ENCODE measurements at places on chromosomes 16 and 17.
A peak's percentile ranks its signal among the peaks of the same experiment; 100 is the strongest.

- no peak for DNase-seq
Observed at GRCh38 chr17:39705786-39706348, 6.0 kb downstream of the ERBB2 start.

- no peak for DNase-seq
Observed at GRCh38 chr17:57490111-57490845, 234.0 kb downstream of the MSI2 start.

- DNase-seq = peak; percentile 88
Observed at GRCh38 chr16:77540646-77541045, 105.8 kb upstream of the ADAMTS18 start.

- DNase-seq = no peak
Observed at GRCh38 chr17:27906623-27907022, 13.5 kb upstream of the LYRM9 start.

- no peak for DNase-seq
Observed at GRCh38 chr16:56783344-56783743, 53.4 kb downstream of the NUP93 start.

DNA sequence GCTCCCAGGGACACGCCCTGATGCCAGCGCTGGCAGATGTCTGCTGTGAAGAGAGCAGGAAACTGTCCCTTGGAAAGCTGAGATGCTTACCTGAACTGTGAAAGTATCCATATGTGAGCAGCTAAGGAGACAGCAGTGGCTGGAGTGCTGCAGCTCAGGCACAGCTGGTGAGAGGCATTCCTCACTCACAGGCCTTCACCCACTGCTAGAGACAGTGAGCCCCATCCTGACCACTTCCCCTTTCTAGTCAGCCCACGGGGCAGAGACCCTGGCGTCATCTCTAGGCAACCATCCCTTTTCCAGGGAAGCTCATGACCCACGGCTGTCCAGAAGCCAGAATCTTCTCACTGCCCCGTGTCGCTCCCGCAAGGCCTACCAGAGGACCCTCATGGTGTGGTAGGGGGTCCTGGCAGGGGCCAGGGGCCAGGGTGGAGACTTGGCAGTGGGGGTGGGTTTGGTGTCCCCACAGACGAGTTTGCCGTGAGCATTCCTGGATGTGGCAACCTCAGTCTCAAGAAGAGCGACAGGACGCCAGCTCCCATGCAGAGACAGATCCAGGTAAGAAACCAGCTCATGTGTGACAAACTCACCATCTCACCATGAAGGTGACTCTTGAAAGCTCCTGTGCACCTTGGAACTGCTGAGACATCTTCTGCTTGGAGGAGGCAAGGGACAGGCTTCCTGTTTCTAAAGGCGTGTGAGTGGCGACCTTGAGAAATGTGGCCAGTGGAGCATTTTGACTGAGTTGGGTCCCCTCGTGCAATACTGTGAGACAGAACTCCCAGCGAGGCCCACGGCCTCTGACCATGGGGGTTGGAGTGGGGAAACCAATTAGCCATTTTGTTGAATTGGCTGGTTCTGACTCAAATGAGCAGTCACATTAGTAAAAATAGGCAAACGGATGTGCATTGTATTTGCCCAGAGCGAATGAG is at the start of gene SCIMP:
SCIMP (minus strand) TSS at position 216 of the 932 bp plus-strand sequence; CDS start at position 111, 105 bp downstream.
- DNase-seq = no peak

DNA sequence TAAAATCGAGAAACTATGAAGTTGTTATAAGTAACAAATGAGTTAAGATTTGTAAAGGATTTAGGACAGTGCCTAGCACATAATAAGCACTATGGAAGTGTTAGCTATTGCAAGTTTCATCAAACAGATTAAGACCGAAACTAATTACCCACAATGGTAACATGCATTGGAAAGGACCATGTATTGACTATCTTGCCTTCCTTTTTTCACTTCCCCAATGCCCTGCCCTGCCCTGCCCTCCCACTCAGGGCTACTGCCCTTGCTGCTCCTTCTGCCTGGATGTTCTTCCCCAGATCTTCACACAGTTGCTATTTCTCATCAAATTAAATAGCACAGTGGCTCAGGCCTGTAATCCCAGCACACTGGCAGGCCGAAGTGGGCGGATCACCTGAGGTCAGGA is 202.1 kb upstream of the PSMD7 start:
- no peak for DNase-seq

- DNase-seq = no peak
Observed at GRCh38 chr17:57048096-57048495, 37.0 kb upstream of the AKAP1 start.

DNA sequence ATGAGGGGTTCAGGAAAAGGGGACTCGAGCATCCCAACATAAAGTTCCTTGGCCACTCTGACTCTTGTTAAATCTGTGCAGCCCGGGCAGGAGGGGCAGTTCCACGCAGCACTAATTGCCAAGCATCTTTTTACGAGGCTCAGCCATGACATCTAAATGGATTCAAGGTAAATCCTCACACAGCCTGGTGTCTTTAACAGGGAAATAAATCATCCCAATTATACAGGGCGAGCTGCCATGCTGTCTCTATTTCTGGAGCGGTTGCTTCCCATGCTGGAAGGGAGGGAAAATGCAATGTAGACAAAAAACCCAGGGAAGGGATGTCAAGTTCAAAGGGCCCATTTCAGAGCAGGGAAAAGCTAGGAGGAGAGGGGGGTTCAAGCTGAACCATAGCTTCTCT is 110.0 kb downstream of the GAS7 start:
- no peak for DNase-seq

- peak; percentile 51 for DNase-seq
Observed at GRCh38 chr16:14003074-14003570, 68.0 kb upstream of the MRTFB start.

Data from amniotic epithelial cell (primary cell).